GM23338 (cell line): ENCODE measurements at places on chromosomes 2 and 18. TPM values are rescaled to one million over a fixed set of nuclear protein-coding genes. Genes with fewer than 3 reads are reported as not detected.

DNA sequence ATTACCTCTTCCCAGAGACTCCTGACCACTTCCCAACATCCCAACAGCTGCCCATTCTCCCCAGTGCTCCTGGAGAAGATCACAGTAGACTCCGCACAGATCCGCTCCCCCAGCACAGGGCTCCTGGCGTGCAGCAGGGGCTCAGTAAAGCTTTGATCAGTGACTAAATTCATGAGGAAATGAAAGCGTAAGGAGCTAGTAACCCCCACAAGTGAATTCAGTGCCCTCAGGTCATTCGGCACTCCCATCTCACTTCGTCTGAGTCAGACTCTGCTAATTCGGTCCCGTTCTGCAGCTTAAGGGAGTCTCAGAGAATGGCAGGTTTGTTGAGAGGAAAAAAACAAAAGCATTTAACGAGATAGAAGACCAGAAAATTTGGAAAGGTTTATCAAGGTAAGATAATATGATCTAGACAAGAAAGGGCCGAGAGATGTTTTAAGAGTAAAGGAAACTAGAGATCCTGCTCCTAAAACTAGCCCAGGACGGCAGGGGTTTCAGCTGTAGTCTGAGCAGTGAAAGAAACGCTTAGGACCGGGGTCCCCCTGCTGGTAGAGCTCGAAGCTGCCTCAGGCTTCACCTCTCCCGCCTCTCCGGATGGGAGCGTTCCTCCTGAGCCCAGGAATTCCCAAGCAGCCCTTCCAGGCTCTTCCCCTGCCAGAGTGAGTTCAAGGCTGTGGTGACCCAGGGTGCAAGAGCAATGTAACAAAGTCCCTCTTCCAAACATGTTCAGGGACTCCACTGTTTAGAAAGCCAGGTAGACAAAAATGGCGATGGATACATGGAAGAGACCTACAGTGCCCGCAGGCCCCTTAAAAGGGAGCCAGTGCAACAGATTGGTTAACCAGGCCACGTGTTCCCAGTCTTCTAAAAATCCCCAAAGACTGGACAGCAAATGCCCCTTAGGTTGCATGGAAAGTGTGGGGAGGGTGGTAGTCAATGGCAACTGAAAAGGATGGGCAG is 127.3 kb downstream of the DNER start:
- no peak overlapping the region for H3K27ac ChIP-seq
- H3K36me3 ChIP-seq, result no peaks in the 10 kb centered on the region
- H3K4me3 ChIP-seq, result peak overlapping the region; percentile 15; the same call in 1 of the 2 replicates
- peak; percentile 96 for DNase-seq

GRCh38 chr2:96842600-96842999 is 1.2 kb downstream of the ANKRD23 start:
- no peak overlapping the region for H3K4me3 ChIP-seq
- peaks cover 7% of the 10 kb centered on the region; the same call in 1 of the 2 replicates for H3K36me3 ChIP-seq
- DNase-seq, result no peak
- no peak overlapping the region for H3K27ac ChIP-seq
- 0 out of 2 replicates have a peak, but pooled peaks cover 6% of the 10 kb centered on the region for H3K4me1 ChIP-seq

GRCh38 chr18:56186319-56186718 is 452.1 kb downstream of the TXNL1 start:
- no peak overlapping the region for H3K4me3 ChIP-seq
- H3K27ac ChIP-seq, result no peak overlapping the region
- DNase-seq, result no peak
- H3K4me1 ChIP-seq, result no peaks in the 10 kb centered on the region
- no peaks in the 10 kb centered on the region for H3K36me3 ChIP-seq

- no peak overlapping the region for H3K27ac ChIP-seq
- H3K4me3 ChIP-seq, result no peak overlapping the region
- no peaks in the 10 kb centered on the region for H3K4me1 ChIP-seq
- DNase-seq, result peak; percentile 94
- peaks cover 6% of the 10 kb centered on the region; the same call in 1 of the 2 replicates for H3K36me3 ChIP-seq
These were observed 35.0 kb upstream of the PSMD14 start for GRCh38 chr2:161273038-161273760.

DNA sequence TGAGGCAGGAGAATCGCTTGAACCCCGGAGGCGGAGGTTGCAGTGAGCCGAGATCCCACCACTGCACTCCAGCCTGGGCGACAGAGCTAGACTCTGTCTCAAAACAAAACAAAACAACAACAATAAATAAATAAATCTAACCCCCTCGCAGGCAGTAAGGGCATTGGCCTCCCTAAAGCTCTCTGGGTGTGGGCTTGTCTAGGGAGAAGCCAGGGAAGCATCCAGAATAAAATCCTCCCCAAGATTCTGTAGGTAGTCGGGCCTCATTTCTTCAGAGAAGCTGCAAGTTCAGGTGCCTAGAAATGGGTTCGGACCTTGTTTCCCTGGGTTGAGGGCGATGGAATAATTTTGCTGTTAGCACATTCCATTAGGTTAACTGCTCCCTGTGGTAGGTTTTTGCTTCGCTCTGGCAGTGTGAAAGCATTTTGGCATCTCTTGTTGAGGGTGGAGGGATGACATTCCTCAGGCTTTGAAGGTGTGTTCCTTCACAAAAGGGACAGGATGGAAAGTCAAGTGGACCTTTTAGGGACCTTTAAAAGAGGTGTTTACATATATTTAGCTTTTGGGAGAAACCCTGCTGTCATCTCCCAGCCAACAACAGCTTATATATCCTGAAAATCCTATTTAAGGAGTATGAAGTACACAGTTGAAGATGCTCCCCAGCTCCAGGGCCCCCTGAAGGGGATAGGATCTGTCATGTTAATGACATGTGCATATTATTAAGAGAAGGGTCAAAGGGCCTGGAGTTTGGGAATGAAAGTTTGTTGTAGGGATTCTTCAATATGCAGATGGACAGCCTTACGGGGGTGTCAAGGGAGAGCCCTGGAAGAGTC is 17.7 kb downstream of the MYCN start:
- H3K27ac ChIP-seq, result peak overlapping the region; percentile 77
- H3K4me1 ChIP-seq, result peaks cover 15% of the 10 kb centered on the region
- DNase-seq, result peak; percentile 77
- no peaks in the 10 kb centered on the region for H3K27me3 ChIP-seq
- H3K4me3 ChIP-seq, result no peak overlapping the region

DNA sequence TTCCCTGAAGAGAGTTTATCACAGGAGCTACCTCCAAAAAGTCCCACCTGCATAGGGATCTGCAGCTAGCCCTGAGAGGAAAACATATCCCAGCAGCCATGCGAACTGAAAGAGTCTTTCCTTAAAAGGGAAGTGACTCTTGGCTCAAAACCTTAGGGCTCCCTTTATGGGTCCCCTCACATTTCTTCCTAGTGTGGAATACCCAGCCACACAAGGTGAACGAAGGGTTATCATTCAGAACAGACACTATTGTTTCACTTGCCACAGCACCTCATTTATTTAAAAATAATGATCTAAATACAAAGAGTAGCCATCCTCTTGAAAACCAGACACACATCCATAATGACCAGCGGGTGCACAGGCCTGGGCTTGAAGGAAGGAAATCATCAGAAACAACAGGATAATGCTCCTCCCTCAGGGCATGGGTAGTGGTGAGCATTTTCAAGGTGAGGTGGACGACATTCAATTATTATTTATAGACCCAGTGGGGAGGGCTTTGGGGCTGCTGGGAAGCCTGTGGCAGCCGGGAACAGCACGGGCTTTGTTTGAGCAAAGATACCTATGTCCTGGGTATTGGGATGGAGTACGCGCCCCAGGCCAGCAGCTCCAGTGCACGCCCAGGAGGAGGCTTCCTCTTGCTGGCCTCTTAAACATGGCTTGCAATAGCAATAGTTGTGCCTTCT is 119.0 kb upstream of the ITGA6 start:
- no peak overlapping the region for H3K27ac ChIP-seq
- no peaks in the 10 kb centered on the region for H3K36me3 ChIP-seq
- H3K27me3 ChIP-seq, result no peaks in the 10 kb centered on the region
- no peak for DNase-seq
- no peaks in the 10 kb centered on the region for H3K4me1 ChIP-seq

DNA sequence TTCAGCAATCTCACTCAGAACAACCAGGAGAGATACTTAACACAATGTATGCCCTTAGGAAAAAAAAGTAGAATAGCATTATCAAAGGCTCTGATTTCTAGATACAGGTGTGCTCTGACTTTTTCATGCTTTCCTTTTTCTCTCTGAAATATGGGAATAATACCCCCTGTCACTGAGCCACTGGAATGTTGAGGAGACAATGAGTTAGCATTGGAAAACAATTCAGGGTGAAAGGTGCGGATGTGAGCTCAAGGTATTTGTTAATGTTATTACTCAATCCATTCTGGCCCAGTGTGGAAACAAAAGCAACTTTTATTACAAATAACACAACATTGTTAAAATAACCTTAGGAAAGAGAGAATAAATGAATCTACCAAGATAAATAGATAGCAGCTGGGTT is 228.0 kb downstream of the IKZF2 start:
- H3K4me3 ChIP-seq, result no peak overlapping the region
- no peak for DNase-seq
- H3K27me3 ChIP-seq, result no peaks in the 10 kb centered on the region
- no peaks in the 10 kb centered on the region for H3K4me1 ChIP-seq
- H3K36me3 ChIP-seq, result no peaks in the 10 kb centered on the region

Gene CTAGE1
- total RNA-seq, result 0.03 TPM in 1 of 2 replicates, not detected in the other

Gene ANKZF1
- 51.2 and 61.9 TPM in 2 replicates for total RNA-seq

Gene ALK
- total RNA-seq, result 0.16 and 0.35 TPM in 2 replicates

DNA sequence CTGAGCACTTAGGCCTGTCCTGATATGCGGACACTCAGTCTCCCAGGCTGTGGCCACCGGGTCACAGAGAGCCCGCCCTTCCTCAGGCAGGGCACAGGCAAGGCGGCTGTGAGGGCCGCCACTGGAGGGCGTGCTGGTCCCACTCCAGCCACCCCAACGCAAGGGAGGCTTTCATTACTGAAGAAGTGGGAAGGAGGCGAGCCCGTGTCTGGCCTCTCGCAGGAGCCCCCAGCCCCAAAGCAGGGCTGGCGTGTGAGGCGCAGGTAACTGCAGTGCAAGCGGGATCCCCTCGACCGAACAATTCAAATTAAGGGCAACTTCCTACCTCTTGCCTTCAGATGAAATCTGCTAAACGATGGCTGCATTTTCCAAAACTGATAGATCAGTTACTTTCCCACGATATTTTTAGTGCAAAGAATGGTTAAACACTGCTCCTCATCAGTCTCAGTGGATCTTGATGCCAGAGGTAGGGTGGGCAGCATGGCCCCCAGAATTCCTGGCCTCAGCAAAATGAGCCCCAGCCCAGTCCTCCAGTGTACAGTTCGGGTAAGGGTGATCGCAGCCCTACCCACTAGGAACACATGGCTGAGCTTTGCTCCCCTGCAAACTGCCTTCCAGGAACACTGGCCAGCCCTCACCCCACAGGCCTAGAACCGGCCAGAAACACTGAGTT is 97.2 kb downstream of the SEPTIN10 start:
- H3K27me3 ChIP-seq, result no peaks in the 10 kb centered on the region
- DNase-seq, result peak; percentile 87
- H3K36me3 ChIP-seq, result no peaks in the 10 kb centered on the region
- no peaks in the 10 kb centered on the region for H3K4me1 ChIP-seq

Gene RTP5
- total RNA-seq, result 0.50 TPM in 1 of 2 replicates, not detected in the other

- peaks cover 19% of the 10 kb centered on the region; the same call in 1 of the 2 replicates for H3K4me1 ChIP-seq
- H3K27ac ChIP-seq, result no peak overlapping the region
- DNase-seq, result no peak
- H3K4me3 ChIP-seq, result no peak overlapping the region
- H3K36me3 ChIP-seq, result no peaks in the 10 kb centered on the region; the same call in 1 of the 2 replicates
These were observed 39.0 kb downstream of the OXER1 start for GRCh38 chr2:42724886-42725285.

DNA sequence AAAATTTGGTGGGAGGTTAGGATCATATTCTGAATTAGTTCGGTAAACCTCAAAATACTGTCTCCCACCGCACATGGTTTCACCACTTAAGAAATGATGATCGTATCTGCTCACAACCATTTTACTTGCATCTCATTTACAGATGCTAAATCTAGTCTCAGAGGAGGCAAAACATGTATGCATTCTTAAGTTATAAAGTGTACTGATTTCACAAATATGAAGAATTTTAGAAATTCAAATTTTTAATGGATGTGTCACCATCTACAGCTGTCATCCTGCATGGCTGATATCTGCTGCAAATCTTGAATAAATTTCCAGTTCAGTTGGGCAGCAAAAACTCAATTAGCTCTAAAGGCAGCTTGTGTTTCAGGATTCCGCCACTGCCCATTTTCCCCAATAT is 243.3 kb upstream of the KCNJ3 start:
- H3K4me3 ChIP-seq, result no peak overlapping the region
- no peak overlapping the region for H3K27ac ChIP-seq
- no peaks in the 10 kb centered on the region for H3K36me3 ChIP-seq
- no peaks in the 10 kb centered on the region for H3K4me1 ChIP-seq

- no peak for DNase-seq
- no peaks in the 10 kb centered on the region for H3K36me3 ChIP-seq
- no peaks in the 10 kb centered on the region for H3K27me3 ChIP-seq
These were observed 90.5 kb downstream of the USP40 start for GRCh38 chr2:233476063-233476410.

GRCh38 chr2:24981411-24982136 is 9.8 kb upstream of the DNAJC27 start:
- H3K4me3 ChIP-seq, result no peak overlapping the region
- H3K27me3 ChIP-seq, result no peaks in the 10 kb centered on the region
- H3K4me1 ChIP-seq, result no peaks in the 10 kb centered on the region; the same call in 1 of the 2 replicates
- no peak overlapping the region for H3K27ac ChIP-seq
- DNase-seq, result no peak
- H3K36me3 ChIP-seq, result no peaks in the 10 kb centered on the region

DNA sequence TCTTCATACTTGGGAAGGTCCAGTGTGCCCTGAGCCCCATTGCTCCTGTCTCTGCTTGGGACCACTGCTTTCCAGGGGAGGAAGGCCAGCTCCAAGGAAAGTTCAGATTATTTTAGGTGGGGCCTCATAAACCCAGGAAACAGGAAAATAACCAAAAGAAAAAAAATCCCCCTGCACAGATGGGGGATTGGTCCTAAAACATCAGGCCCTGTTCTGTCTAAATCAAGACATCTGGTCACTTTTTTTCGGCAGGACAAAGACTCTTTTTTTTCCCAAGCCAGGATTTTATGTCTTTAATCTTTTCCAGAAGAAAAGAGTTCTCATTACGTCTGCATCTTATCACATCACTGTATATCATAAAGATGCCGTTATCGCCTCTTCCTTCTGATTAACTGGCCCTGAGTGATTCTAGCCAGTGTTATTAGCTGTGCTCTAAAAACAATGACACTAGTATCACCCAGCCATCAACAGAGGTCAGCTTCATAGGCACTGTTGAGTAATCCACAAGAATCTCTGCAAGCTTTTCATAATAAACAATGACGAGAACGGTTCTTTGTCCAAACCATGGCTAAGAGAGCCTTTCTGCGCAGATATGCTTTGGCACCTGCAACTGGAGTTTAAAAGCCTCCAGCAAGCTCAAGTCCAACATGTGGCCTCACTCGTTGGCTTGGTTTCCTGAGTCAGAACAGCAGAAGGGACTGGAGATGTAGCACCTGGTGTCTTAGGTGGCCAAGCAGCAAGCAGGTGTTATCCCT is 138.2 kb downstream of the VAPA start:
- no peak overlapping the region for H3K4me3 ChIP-seq
- no peak for DNase-seq
- H3K27ac ChIP-seq, result no peak overlapping the region
- H3K27me3 ChIP-seq, result no peaks in the 10 kb centered on the region
- H3K36me3 ChIP-seq, result no peaks in the 10 kb centered on the region
- H3K4me1 ChIP-seq, result no peaks in the 10 kb centered on the region

GRCh38 chr2:145743011-145743410 is 1223.1 kb upstream of the ZEB2 start:
- no peaks in the 10 kb centered on the region for H3K27me3 ChIP-seq
- H3K4me1 ChIP-seq, result 0 out of 2 replicates have a peak, but pooled peaks cover 7% of the 10 kb centered on the region
- no peak overlapping the region for H3K4me3 ChIP-seq
- no peak overlapping the region for H3K27ac ChIP-seq
- no peaks in the 10 kb centered on the region for H3K36me3 ChIP-seq
- DNase-seq, result no peak

- H3K4me3 ChIP-seq, result no peak overlapping the region
- H3K27me3 ChIP-seq, result no peaks in the 10 kb centered on the region
- no peak for DNase-seq
- H3K4me1 ChIP-seq, result no peaks in the 10 kb centered on the region
- no peaks in the 10 kb centered on the region for H3K36me3 ChIP-seq
These were observed 265.8 kb downstream of the ALK start for GRCh38 chr2:29655391-29656086.
